ENCODE measurements at places on chromosomes 5 and 9. TPM values are rescaled to one million over a fixed set of nuclear protein-coding genes. Genes with fewer than 3 reads are reported as not detected.

Gene HTR4
- 2.9 TPM for total RNA-seq

Gene PCDHA12
- total RNA-seq: 0.25 TPM

Gene GFI1B
- not detected for total RNA-seq

Gene TIMD4
- not detected for total RNA-seq

Gene RETREG1
- 27.7 TPM for total RNA-seq

Gene FAM153A
- 4.2 TPM for total RNA-seq

Gene RARS1
- 62.9 TPM for total RNA-seq

Gene SPATA31A1
- total RNA-seq: not detected

Gene KCNT1
- not detected for total RNA-seq

Gene HSPB3
- not detected for total RNA-seq

Gene QSOX2
- total RNA-seq: 6.1 TPM

Gene CDO1
- 16.0 TPM for total RNA-seq

Gene ADAMTS16
- 0.49 TPM for total RNA-seq

Gene DNLZ
- total RNA-seq: 25.0 TPM

Gene IFNE
- total RNA-seq: 3.2 TPM

Gene SLC27A6
- 2.9 TPM for total RNA-seq

Gene PCDHB6
- not detected for total RNA-seq

Gene PRRX2
- total RNA-seq: 43.7 TPM

Gene TMEM252
- total RNA-seq: not detected

Gene LCN1
- not detected for total RNA-seq

Gene C5orf34
- total RNA-seq: not detected

Gene PCDHB13
- 3.7 TPM for total RNA-seq

Gene WHRN
- total RNA-seq: 9.1 TPM

Gene DND1
- total RNA-seq: 2.9 TPM

Gene PAPPA
- 4.4 TPM for total RNA-seq

Gene GPRIN1
- 0.49 TPM for total RNA-seq

Gene MXD3
- 5.4 TPM for total RNA-seq

Gene PRPF4
- total RNA-seq: 11.8 TPM

Measured in vagina (tissue), 2 donors.